NCI-H2081 treated with DMSO at 0.1 percent for 48 hours (cell line): ENCODE measurements at places on chromosomes 13 and 19.

DNA sequence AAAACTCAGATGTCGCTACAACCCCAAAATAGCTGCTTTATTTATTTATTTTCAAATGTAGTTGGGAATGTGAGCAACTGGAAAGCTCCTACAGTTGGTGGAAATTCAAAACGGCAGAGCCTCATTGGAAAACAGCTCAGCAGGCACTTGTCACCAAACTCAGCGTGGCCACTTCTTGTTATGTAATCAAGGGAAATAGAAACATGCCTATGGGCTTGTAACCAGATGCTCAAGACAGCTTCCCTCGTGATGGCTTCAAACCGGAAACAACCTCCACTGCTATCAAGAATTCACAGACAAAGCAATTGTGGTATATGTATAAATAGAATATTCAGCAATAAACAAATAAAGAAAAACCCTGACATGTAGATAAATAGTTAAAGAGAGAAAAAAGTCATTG is 627.8 kb upstream of the SLC10A2 start:
- no peak for DNase-seq

DNA sequence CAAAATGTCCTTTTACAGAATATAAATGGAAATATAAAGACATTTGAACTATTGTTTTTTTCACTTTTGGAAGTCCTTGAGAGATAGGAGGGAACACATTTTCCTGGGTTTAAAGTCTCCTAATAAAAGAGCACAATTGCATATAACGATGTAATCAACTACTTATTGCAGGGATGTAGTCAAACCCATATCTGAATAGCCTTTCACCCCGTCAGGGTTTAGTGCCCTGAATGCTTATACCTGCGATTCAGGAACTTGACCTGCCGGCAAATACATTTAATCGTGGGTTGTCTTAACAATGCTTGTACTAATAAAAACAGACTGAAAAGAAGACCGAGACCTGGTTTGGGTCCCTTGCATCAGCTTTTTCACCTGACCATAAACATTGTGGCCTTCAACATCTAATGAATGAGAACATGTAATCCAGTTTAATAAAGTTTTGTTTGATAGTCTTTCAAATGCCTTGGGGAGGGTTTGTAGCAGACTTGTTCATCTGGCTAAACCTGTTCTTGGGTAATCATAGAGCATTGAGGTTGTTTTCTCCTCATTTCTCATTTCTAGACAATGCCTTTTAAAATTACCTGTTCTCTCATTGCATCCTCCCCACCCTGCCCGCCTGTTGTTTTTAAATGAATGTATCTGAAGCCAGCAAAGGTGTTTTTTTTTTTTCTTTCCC is 7.0 kb downstream of the KLF5 start:
- DNase-seq: no peak

- no peak for DNase-seq
These were observed 17.9 kb upstream of the RFC3 start for GRCh38 chr13:33799950-33800592.

- no peak for DNase-seq
These were observed 13.8 kb downstream of the DDX39A start for GRCh38 chr19:14405380-14405757.

- DNase-seq: no peak
These were observed 184.2 kb downstream of the SUCLA2 start for GRCh38 chr13:47816831-47817230.

DNA sequence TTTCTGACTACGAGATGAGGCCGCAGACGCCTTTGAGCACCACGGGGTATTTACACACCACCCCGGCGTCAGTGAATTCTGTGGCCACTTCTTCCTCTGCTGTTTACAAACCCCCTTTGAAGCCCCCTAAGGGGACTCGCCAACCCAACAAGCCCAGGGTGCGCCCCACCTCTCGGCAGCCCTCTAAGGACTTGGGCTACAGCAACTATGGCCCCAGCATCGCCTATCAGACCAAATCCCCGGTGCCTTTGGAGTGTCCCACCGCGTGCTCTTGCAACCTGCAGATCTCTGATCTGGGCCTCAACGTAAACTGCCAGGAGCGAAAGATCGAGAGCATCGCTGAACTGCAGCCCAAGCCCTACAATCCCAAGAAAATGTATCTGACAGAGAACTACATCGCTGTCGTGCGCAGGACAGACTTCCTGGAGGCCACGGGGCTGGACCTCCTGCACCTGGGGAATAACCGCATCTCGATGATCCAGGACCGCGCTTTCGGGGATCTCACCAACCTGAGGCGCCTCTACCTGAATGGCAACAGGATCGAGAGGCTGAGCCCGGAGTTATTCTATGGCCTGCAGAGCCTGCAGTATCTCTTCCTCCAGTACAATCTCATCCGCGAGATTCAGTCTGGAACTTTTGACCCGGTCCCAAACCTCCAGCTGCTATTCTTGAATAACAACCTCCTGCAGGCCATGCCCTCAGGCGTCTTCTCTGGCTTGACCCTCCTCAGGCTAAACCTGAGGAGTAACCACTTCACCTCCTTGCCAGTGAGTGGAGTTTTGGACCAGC is 5.3 kb downstream of the SLITRK5 start:
- DNase-seq: no peak

- DNase-seq: no peak
These were observed 20.7 kb downstream of the ZNF844 start for GRCh38 chr19:12085074-12085818.

GRCh38 chr19:54253331-54254194 is 3.5 kb downstream of the LILRB5 start:
- no peak for DNase-seq

- DNase-seq: no peak
These were observed 16.7 kb downstream of the KLF5 start for GRCh38 chr13:73075546-73075945.

GRCh38 chr19:50558449-50558848 is 9.8 kb downstream of the LRRC4B start:
- no peak for DNase-seq

DNA sequence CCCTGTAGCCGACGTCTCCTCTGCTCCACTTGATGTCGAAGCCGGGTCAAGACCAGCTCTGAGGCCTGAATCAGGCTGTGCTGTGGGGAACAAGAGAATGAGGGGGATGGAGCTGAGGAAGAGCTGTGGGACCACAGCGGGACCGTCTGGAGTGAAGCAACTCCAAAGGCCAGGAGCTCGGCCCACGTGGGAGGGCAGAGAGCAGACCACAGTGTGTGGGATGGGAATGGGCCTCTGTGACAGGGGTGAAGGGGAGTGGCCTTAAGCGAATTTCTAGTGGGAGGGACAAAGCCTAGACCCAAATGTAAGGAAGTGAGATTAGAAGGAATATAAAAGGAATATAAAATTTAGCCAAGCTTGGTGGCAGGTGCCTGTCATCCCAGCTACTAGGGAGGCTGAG is 3.8 kb upstream of the SLC8A2 start:
- no peak for DNase-seq

GRCh38 chr13:81987159-81987558 is 1646.2 kb upstream of the SPRY2 start:
- DNase-seq: no peak

DNA sequence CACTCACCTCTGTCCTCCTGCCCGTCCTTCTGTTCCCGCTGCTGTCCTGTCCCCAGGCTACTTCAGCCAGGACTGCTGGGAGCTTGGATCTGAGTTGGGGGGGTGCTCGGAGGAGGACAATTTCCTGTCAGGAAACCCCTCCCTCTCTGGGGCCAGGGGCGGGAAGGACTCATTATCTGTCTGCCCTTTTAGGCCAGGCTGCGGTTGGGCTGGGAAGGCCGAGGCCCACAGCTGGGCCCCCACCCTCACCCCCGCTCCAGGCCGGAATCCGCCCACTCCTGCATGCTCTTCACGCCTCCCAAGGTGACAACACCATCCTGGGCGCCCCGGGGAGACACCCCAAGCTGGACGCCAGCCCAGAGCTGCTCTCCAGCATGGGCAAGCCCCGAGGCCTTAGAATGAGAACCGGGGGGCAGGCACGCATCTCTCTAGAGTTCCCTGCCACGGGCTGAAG is at the start of gene EXOC3L2:
Gene EXOC3L2 (minus strand): TSS at position 74 of the 454 bp plus-strand sequence. CDS start 6,362 bp downstream, outside the sequence.
- DNase-seq: no peak

DNA sequence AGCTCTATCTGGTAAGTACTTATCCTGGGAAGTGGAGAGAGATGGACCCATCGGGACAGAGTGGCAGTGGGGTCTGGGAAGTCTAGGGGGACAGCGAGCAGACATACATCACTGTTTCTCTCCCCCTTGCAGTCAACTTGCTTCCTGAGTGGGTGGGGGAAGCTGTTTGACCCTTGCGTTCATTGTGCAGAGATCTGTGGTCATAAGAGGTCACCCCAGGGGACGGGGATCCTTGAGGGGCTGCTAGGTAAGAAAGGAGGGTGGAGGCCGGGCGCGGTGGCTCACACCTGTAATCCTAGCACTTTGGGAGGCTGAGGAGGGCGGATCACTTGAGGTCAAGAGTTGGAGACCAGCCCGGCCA is 474 bp downstream of the ARHGEF18 start:
- DNase-seq: no peak

GRCh38 chr13:23020246-23020843 is 160.4 kb upstream of the SGCG start:
- no peak for DNase-seq

GRCh38 chr19:1779574-1779973 is 26.3 kb downstream of the ONECUT3 start:
- DNase-seq: no peak

GRCh38 chr13:78998630-78999315 is 339.8 kb upstream of the OBI1 start:
- DNase-seq: no peak

DNA sequence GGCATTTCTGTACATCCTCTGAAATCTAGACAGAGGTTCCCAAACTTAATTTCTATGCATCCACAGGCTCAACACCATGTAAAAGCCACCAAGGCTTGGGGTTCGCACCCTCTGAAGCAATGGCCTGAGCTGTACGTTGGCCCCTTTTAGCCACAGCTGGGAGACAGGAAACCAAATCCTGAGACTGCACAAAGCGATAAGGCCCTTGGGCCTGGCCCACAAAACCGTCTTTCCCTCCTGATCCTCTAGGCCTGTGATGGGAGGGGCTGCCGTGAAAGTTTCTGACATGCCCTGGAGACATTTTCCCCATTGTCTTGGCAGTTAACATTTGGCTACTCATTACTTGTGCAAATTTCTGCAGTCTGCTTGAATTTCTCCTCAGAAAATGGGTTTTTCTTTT is 766.4 kb downstream of the GPC5 start:
- no peak for DNase-seq

DNA sequence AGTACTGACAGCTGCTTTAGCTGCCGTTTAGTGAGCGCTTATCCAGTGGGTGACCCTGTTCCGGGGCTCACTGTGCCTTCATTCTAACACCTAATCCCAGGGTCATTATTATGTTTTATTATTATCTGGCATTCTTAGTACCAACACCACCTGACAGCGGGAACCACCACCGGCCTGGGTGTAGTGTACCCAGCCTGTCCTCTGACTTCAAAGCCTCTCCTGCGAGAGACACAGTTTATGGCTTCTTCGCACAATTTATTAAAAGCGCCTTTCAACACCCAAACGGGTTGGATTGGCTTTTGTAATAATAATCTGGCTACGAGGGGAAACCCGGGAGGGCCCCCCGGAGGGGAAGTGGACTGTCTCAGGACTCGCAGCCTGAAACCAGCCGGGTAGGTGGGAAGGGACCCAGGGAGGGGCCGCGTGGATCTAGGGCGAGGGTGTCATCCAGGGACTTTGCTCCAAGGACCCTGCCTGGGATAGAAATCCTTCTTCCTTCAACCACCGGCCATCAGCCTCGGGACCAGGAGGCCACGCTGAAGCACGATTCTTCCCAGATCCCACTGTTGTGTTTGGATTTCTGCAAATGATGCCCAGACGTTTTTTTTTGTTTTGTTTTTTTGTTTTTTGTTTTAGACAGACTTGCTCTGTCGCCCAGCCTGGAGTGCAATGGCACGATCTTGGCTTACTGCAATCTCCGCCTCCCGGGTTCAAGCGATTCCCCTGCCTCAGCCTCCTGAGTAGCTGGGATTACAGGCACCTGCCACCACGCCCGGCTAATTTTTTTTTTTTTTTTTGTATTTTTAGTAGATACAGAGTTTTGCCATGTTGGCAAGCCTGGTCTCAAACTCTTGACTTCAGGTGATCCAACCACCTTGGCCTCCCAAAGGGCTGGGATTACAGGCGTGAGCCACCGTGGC is 1.6 kb upstream of the ZBTB7A start:
- no peak for DNase-seq

DNA sequence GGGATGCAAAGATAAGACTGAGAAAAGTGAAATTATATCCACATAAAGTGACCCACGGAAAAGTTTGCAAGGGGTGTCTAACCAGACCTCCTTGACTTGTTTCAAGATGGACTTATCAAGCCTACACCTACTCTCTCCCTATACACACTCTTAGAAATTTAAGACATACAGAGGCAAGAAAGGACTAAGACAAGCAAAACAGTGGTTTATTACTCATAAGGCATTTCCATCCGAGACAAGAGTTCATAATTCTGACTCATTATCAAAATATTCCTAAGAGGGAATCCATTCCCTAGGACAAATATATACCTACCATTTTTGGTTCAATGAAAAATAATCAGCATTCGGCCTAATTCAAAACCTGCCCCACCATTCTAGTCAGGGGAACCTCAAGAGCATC is 232.6 kb upstream of the GPC6 start:
- no peak for DNase-seq

- no peak for DNase-seq
These were observed 6.8 kb downstream of the PTPRS start for GRCh38 chr19:5333581-5334365.

DNA sequence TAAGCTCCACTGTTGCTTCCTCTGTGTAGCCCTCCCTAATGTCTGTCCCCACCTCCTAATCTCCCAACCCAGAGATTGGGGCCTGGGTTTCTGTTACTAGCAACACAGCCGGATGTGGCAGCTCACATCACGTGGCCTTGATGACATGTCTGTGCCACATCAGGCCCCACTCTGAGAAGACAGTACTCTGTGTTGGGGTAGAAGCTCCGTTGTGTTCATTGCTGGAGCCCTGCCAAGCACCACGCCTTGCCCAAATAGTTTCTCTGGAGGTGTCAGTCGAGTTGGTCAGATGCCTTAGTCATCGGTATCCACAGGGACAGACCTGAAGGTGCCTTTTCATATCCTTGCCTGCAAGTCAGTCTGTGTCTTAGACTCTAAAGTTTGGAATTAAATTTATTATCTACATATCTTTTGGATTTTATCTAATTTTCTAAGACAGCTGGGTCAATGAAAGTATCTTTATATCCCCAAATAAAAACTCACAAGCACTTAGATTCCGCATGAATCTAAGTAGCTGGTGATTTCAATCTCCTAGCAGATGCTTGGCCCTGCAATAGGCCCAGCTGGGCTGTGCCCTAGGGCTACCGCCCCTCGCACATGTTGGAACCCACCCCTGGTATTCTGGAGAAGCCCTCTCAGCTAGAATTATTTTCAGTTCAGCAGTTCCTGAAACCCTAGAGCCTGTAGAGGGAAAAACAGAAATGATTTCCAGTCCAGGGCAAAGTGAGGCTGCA is 204.0 kb upstream of the TSHZ3 start:
- no peak for DNase-seq

DNA sequence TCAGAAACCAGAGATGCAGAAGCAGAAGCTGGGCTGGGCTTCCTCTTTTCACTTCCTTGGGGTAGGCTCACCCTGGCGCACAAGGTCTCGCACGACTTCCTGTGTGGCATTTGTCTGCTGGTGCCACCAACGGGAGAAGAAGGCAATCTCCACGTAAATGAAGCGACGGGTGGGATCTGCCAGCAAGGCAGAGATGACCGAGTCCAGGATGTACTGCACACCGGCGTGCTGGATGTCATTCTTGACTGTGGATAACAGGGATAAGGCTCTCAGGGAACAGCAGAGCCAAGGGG is 1.3 kb downstream of the MAN2B1 start:
- DNase-seq: no peak
